ENCODE measurements at places on chromosomes 7 and 10.

DNA sequence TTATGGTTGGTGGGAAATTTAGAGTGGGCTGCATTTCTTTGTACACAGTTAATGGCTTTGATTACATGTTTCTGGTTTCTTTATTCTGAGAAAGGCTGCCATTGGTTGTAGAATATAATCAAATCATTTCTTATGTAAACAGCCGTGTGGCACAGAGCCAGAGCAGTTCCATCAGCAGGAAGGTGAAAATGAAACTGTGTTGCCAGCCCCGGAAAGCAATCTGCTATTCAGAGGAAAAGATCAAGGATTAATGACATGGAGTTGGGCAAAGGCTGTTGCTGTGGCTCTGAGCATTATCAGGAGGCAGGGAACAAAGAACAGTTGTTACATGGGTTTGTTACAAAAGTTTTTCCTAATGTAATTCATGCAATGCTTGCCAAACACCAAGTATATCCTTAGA lies 74.2 kb upstream of the ZNF716 start:
- no peak for DNase-seq

DNA sequence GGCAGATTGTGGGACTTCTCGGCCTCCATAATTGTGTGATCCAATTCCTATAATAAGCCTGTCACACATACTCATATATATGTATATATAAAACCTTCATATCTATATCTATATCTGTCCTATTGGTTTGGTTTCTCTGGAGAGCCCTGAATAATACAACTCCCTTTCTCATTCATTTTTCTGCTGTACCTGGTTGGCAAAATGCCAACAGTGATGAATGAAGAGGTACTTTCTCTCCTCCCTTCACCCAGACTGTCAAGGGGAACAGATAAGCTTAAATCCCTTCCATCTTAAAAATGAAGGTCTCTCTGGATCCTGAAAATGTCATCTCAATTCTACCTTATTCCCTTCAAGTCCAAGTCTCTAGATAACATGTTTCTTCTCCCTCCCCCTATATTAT lies 60.3 kb upstream of the FOXP2 start:
- DNase-seq: no peak

GRCh38 chr10:71534568-71535194 lies 138.0 kb downstream of the CDH23 start:
- DNase-seq: no peak

DNA sequence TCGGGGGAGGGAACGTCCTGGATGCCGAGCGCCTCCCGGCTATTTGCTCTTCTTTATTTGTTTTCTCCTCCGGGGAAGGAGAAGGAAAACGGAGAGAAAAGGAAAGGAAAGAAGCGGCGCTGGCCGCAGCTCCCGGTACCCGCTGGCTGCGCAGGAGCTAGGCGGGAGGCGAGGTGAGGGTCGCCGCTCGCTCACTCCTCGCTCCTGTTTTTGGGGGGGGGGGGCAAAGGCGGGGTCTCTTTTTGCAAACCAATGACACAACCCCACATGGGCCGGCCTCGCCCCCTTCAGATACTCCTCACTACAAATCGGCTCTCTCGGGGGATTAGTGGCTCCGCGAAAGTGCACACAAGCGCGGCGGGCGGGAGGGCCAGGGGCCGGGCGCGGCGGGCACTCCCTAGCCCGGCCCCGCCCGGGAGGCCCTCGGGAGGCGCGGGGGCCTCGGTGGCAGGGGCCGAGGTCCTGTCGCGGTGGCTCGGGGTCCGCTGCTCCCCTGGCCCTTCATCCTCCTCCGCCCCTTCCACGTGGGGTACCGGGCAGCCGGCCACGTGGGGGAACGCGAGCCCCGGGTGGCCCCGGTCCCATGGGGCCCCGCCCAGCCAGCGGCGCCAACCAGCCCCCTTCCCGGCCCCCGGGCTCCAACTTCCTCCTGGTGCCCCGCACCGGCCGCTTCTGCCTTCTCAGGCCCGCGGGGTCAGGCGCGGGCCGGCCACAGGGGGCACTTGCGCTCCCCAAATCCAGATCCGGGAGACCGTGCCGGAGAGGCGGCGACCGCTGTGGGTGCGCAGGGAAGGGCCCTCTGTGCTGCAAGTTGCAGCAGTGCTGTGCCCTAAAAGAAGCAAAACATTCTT lies 718 bp upstream of the CTBP2 start:
- DNase-seq: no peak

GRCh38 chr10:125565046-125565445 lies 117.9 kb downstream of the TEX36 start:
- DNase-seq: no peak

DNA sequence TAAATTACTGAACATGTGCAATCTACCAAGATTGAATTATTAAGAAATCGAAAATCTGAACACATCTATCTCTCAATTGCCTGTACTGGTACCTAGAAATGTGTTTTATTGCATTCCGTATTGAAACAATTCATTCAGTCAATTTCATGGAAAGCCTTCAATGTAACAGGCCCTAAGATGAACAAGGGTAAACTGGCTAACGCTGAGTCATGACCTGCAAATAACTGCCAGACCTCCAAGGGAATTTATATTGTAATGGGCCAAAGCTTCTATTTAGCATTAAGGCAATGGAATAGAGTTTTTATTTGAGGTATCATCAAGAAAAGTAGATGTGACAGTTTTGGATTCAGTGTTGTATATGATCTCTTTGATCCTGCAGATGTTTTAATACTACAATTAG lies 49.9 kb upstream of the CD36 start:
- DNase-seq: no peak

- no peak for DNase-seq
Observed at GRCh38 chr10:725786-726185, 36.3 kb upstream of the DIP2C start.

- DNase-seq: no peak
Observed at GRCh38 chr7:159139639-159140038, 5.0 kb downstream of the VIPR2 start.

GRCh38 chr7:151448261-151449252 lies 8.6 kb upstream of the CRYGN start:
- peak; percentile 76 for DNase-seq

DNA sequence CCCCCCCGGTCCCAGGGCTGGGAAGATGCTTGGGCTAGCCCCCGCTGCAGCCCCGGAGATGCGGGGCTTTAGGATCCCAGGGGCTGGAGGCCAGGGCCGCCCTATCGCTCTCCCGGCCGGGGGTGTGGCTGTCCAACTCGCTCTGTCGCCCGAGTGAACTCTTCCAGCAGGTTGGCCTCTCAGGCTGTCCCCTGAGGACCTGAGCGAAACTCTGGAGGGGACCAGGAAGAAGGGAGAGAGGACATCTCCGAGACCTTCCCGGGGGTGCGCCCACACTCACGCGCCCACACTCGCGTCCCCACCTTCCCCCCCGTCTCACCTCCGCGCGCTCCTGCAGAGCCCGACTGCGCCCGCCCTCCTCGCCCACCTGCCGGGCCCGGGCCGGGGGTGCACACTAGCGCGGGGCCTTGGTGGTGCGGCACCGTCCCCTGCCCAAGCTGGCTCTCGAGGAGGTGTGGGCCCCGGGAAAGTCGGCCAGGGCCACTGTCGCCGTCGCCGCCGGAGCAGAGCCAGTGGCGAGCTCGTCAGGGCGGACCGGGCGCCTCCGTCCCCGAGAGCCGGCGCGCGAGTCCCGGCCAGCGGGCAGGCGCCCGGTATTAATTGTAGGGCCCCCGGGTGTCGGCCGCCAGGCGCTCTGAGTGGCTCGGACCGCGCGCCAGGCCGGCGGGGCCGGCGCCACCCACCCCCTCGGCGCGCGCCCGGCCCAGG lies 101.7 kb upstream of the SVIL start:
- peak; percentile 12 for DNase-seq

GRCh38 chr10:31612082-31612481 lies 293.1 kb downstream of the ZEB1 start:
- DNase-seq: no peak

DNA sequence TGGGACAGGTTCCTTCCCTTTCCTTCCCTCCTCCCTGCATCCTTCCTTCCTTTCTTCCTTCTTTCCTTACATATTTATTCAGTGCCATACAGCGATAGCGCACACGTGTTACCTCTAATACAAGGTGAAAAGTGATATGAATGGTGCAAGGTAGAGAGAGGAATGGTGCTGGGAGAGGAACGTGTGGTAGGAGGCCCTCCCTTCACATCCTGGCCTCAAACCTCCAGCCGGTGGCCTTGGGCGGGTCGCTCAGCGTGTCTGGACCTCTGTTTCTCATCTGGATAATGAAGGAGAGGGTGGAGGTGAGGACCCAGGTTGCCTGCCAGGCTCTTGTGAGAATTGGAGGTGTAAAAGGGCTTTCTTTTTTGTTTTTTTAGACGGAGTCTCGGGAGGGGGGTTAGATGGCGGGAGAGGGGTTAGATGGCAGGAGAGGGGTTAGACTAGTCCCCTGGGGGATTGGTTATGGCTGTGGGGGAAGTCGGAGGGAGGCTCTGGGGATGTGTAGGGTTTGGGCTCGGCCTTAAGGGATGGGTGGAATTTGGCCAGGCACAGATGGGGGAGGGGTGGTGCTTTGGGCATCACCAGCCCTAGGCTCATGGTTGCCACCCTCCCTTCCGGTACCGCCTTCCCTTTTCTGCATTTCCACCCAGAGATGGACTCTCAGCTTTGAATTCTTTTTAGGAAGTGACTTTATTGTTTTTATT lies 14.9 kb downstream of the CHST3 start:
- no peak for DNase-seq

DNA sequence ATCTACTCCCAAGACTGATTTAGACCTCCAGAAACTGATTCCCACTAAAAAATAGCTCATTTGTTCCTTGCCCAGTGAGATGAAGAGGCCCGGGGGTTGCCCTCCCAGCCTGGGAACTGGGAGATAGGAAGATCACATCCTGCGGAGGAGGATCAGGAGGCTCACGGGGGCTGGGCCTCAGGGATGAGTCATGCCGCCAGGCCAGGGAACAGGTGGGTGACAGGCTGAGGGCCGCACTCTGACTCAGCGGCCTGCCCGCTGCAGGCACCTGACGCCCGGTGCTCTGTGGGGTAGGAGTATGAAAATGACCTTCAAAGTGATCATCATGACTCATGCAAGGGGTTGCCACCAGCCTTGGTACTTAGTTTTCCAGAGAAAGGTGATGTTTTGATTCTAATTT lies 104.5 kb upstream of the ZPBP start:
- DNase-seq: no peak

GRCh38 chr10:117666166-117666565 lies 123.6 kb downstream of the EMX2 start:
- DNase-seq: no peak

DNA sequence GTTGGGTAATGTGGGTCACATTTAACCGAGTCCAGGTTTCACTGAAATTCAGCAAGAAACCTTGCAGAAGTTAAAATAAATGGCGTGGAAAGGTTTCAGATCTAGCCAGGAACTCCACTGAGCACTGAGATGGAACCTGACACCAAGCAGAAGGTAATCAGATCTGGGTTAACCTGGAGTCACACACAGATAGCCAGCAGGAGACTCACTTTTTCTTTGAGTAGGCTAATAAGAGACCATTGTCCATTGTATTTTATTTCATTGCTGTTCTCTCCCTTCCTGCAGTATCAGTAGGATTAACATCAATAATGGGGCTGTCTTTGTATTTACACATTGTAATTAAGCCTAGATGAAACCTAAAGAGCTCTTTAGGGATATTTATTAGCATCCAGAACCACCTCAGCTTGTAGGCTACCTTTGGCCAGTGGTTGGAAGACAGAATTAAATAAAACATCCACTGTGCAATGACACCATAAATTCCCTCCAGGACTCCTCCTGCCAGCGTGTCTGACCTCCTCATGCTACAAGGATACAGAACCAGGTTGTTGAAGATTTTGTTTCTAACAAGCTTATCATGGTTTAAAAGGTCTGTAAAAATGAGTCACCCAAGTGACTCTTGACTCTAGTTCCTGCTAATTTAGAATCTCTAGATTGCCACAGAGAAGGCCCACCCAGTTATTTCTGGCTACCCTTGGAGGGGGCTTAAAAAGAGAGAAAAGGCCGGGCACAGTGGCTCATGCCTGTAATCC lies 151.1 kb downstream of the SORCS1 start:
- DNase-seq: no peak

- DNase-seq: no peak
Observed at GRCh38 chr10:85600744-85601081, 765.9 kb downstream of the GRID1 start.

All from T-helper 17 cell (primary cell).